DMS53 (cell line): ENCODE measurements at places on chromosomes 16 and 17.

GRCh38 chr17:29710520-29710884 lies 87.8 kb upstream of the CORO6 start:
- DNase-seq: no peak

DNA sequence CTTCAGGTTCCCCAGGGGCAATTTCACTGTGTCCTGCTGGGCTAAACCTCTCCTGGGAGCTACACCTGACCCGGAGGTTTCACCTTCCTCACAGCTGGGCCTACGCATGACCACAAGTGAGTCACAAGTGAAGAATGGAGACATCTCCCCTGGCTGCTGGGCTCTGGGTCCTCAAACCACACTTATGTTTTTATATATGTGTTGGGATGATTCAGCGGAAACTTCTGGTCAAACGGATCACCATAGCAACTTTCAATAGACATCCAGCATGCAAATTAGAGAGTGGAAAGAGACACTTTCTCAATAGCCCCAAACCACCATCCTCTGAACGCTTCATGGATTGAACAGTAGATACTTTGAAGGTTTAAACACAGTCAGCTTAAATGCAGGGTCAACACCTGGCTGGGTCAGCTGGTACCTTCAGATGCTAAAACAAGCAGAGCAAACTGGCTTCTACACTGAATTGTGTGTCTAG lies 28.0 kb upstream of the MAF start:
- DNase-seq: peak; percentile 19

DNA sequence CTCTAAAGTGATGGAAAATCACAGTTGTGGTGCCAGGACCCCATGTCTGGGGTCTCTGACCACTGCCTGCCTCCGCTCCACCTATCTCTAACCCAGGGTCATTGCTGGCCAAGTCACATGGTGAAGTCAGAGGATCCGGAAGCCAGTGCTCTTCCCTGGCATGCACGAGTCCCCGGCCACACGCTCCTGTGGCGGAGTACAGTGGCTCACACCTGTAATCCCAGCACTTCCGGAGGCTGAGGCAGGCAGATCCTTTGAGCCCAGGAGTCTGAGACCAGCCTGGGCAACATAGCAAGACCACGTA lies 21.5 kb upstream of the RBFOX3 start:
- no peak for DNase-seq

- DNase-seq: no peak
Measured at GRCh38 chr16:48447428-48447827, 62.2 kb upstream of the SIAH1 start.

- no peak for DNase-seq
Measured at GRCh38 chr16:6937641-6938040, 395.0 kb upstream of the RBFOX1 start.

- DNase-seq: no peak
Measured at GRCh38 chr17:68184816-68185436, 62.9 kb upstream of the AMZ2 start.
